ENCODE measurements at places on chromosomes 2 and 18.

DNA sequence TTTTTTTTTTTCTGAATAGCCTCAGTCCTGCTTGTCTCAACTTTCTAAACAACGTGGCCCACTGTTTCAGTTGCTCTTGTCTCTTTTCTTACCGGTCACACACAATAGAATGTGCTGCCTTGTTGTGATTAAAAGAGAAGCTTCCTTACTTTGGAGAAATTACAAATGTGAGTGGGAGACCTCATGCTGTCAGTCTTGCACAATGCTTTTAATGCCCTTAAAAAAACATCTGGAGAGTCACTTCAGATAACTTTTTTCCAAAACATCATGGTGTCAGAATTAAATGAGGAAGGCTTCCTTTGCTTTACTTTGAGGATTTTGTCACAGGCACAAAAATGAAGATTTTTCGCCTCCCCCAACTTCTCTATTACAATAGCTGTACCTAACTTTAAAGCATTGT, 37.7 kb downstream of the LHCGR start:
- DNase-seq, result no peak

- DNase-seq, result no peak
Measured at GRCh38 chr2:73020657-73021370, 50.7 kb downstream of the SFXN5 start.

GRCh38 chr18:46356278-46357033, 252.3 kb downstream of the HAUS1 start:
- DNase-seq, result no peak

GRCh38 chr2:234910186-234910679, 41.6 kb upstream of the SH3BP4 start:
- no peak for DNase-seq

DNA sequence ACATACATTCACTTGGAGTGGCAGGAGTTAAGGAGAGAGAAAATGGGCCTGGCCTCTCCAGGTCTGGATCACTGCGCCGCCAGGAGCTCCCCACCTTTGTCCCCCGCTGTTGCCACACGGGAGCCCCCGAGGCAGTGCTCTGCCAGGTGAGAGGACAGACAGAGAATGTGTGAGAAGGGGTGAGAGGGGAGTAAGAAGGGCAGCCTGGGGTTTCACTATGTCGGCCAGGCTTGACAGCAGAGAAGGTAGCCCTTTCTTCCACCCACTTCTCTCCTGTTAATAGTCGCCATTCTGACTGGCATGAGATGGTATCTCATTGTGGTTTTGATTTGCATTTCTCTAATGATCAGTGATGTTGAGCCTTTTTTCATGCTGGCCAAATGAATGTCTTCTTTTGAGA, 26.2 kb upstream of the ARHGEF4 start:
- no peak for DNase-seq

GRCh38 chr2:27296481-27296880, 11.8 kb downstream of the UCN start:
- no peak for DNase-seq

DNA sequence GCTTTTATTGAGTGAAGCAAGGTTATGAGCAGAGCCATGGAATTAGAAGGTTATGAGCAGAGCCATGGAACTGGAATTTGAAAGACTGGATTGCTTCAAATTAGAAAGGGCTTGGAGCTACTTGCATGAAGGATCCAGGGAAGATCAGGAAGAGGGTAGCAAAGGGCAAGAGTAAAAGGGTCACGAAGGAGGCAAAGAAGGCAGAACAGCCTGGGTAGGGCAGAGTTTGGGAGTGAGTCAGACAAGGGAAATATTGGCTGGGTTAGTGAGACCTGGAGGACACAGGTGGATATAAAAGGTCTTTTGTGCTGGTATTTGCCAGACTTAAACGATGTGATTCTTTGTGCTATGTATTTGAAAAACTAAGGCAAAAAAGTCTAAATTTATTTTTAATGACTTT, 65.0 kb downstream of the SEMA4F start:
- DNase-seq, result no peak

DNA sequence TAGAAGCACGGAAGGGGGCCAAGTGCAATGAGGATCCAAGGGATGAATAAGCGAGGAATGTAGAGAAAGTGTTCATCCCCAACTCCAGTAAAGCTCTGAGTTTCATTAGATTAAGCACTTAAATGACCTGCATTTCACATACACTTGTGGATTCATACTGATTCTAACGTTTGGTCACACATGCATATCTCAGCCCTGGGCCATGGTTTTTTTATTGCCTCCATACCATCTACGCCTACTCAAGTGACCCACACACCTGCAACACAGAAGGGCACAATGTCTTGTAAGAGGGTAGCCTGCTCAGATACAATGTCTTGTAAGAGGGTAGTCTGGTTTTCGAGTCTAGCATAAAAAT, 566 bp upstream of the MRPS5 start:
- no peak for DNase-seq

DNA sequence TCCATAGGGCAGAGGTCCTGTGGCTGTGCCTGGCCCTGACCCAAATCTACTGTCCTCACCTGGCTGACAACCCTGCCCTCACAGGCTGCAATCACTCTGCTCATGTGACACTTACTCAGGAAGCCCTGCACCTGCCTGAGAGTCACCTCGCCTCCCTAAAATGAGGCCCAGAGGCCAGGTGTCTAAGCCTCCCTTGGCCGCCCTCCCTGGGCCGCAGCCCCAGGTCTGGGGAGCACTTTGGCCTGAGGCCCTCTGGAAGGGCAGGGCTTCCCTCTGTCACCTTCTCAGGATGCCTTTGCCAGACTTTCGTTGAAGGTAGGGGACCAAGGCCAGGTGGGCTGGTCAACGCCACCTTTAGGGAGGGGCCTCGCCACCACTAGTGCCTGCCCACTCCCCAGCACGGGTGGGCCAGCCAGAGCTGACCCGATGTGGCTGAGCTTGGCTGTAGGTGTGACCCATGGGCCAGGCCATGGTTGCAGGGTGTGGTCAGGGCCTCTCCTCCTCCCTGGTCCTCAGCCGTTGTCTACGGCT, 6.1 kb upstream of the GPC1 start:
- no peak for DNase-seq

- DNase-seq, result no peak
Measured at GRCh38 chr2:122542236-122542635, 786.8 kb downstream of the TSN start.

GRCh38 chr18:11577271-11578112, 31.9 kb upstream of the SLC35G4 start:
- DNase-seq, result no peak

DNA sequence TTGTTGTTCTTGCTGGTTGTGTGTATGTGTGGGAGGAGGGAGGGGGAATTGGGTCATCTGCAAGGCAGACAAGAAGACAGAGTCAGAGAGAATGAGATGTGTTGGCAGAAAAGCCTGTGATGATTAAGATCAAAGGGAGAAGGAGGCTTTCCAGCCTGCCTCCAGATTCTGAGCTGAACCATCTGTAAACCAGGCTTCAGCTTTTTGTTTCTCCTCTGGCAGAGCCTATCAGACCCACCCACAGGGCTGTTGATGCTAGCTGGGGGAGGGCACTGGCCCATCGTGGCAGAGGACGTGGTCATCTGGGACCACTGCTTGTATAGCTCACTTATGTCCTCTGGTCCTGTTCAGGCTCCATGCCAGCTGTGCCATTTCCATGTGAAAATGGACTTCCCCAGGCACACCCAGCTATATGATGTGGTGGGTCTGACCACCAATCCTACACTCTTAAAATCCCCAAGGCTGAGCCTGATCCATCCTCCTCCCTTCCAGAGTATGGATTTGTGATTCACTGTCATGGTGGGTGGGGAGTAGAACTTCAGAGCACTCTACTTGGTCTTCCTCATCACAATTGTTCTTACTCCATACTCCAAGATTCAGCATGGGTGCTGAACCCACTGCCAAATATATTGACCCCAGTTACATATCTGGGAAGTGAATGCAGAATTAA, 27.8 kb upstream of the COL6A3 start:
- peak; percentile 55 for DNase-seq

DNA sequence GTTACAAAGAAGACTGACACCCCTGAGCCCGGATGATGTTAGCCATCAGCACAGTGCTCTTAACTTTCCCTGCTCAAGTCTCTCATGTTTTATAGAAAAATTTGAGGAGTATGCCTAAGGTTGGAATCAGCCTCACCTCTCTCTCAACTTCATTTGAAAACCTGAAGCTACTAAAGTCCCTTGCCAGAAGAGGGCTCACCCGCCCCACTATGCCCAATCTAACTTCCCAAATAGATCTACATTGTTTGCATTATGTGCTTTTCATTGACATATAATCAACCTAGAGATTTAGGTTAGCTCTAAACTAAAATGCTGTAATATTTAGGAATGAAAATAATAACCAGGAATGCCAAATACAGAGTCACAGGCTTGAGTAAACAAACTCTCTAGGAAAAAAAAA, 305.4 kb downstream of the NCKAP5 start:
- no peak for DNase-seq

- DNase-seq, result no peak
Measured at GRCh38 chr18:8839281-8839680, 133.9 kb downstream of the MTCL1 start.

- no peak for DNase-seq
Measured at GRCh38 chr2:219916726-219917440, 289.5 kb downstream of the SLC4A3 start.

DNA sequence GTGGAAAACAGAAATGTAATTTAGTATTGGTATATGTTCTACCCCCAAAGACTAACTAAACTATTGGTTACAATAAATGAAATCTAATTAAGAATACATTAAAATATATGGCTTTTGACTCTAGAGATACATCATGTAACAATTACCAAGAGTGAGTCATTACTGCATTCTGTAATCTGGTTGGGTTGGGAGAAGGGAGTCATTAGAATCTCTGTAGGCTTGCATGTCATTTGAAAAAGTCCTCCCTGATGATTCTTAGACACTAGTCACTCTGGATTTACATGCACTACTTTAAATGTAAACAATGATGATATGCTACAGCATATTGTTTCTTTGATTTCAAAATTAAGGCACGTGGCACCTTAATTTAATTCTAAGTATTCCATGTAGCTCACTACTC, 293.4 kb upstream of the CHST9 start:
- DNase-seq, result no peak

- DNase-seq, result no peak
Measured at GRCh38 chr2:101234169-101234938, 18.3 kb upstream of the CNOT11 start.

DNA sequence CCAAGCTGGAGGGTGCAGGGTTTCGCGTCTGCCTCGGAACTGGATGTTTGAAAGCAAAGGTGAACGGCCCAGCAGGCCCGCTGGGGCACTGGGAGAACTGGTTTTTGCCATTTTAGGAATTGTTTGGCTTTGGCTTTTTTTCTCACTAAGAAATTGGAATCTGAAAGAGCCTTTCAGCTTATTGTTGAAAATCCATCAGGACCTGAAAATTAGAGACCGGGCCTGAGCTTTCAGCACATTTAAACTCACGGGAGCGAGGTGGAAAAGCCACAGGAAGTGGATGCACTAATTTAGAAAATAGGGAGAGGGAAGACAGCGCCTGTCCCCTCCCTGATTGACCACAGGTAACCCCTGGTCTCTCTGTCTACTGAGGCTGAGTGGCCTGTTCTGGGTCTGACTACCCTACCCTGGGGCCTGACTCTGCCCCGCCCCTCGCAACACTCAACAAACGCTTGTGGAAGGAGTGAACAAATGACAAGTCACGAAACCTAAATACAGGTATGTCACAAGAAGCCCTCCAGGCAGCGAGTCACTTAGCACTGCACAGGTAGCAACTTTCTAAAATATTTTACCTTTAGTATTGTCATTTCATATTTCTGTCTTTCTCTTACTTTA, 100.3 kb upstream of the MBOAT2 start:
- no peak for DNase-seq

DNA sequence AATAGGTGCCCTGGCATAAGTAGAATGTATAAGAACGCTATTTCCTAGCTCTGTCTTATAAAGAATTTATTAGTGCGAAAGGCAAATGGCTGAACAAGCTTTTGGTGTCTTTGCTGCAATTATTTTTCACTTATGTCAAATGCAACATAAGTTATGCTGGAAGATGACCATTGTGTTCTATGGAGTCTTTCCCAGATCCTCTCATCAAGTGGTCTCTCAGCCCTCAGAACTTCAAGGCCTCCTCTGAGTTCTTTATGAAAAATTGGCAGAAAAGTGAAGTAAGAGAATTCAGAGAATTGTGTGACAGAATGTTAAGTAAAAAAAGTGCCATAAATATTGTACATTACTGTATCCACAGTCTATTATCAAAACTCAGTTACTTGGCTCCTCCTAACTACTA, 75.2 kb downstream of the RIT2 start:
- no peak for DNase-seq

- DNase-seq, result no peak
Measured at GRCh38 chr2:20224164-20224715, 690 bp downstream of the SDC1 start.

- no peak for DNase-seq
Measured at GRCh38 chr18:47251289-47252120, at the start of gene SKOR2. TSS of gene SKOR2 (minus strand) at chr18:47251660. CDS start at chr18:47249183, 2,477 bp downstream.

- DNase-seq, result no peak
Measured at GRCh38 chr2:170716851-170717598, 1.9 kb downstream of the SP5 start.

DNA sequence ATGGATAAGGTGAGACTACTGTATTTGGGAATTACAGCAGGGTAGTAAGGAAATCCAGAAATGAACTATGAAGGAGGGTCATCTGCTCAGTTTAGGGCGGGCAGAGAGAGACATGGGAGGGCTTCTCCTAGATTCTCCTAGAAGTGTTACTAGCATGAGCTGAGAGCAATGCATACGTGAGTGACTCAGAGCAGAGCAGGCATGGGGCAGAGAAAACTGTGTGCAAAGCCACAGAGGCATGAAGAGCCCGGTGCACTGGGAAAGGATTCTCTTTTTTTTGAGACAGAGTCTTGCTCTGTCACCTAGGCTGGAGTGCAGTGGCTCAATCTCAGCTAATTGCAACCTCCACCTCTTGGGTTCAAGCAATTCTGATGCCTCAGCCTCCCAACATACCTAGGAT, 116.2 kb downstream of the SOCS6 start:
- no peak for DNase-seq

- no peak for DNase-seq
Measured at GRCh38 chr2:17107871-17108270, 410.4 kb downstream of the RAD51AP2 start.

DNA sequence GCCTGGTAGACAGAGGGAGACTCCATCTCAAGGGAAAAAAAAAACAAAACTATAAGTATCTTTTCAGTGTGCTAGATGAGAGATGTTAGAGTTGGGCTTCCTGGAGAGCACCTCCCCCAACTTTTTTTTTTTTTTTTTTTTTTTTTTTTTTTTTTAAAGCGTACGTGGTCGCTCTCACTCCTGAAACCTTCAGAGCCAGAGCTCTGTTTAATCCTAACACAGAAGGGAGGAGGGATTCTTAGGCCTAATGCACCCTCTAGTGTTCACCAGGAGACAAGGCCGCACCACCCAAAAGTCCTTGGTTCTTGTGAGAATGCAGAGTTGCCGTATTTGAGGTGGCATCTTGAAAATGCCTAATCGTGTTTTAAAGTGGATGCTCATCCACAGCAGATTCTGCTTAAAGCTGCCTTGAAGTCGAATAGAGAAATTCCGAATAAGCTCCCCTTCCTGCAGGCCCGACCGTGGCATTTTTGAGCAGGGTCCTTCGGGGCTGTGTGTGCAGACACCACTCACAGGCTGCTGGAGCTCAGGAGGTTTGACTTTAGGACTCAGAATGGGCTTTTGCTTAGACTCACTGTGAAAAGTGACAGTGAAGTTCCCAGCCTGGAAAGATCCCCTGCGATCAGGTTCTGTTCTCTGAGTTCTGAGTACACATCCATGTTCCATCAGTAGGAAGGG, 252.6 kb downstream of the AGAP1 start:
- no peak for DNase-seq
